RKO (cell line): ENCODE measurements at places on chromosomes 5 and 9.

GRCh38 chr9:123096987-123097386 is 63.5 kb downstream of the GPR21 start:
- DNase-seq = no peak

DNA sequence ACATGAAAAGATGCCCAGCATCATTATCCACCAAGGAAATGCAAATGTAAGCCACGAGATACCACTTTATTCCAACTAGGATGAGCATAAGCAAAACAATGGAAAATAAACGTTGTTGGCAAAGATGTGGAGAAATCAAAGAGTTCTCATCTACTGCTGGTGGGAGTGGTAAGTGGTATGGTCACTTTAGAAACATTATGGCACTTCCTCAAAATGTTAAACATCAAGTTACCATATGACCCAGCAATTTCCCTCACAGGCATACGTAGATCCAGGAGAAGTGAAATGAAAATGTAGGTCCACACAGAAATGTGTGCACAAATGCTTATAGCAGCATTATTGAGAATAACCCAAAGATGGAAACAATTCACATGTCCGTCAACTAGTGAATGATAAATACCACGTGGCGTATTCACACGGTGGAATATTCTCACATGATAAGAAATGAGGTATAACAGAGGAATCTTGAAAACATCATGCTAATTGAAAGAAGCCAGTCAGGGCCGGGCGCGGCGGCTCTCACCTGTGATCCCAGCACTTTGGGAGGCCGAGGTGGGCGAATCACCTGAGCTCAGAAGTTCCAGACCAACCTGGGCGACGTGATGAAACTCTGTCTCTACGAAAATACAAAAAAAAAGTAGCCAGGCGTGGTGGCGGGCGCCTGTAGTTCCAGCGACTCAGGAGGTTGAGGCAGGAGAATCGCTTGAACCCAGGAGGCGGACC is 16.4 kb upstream of the FLT4 start:
- no peak for DNase-seq

- DNase-seq = no peak
These were observed 105.5 kb downstream of the FBXL17 start for GRCh38 chr5:108276187-108277050.

- DNase-seq = no peak
These were observed 131.6 kb downstream of the GABRB2 start for GRCh38 chr5:161414896-161415295.

DNA sequence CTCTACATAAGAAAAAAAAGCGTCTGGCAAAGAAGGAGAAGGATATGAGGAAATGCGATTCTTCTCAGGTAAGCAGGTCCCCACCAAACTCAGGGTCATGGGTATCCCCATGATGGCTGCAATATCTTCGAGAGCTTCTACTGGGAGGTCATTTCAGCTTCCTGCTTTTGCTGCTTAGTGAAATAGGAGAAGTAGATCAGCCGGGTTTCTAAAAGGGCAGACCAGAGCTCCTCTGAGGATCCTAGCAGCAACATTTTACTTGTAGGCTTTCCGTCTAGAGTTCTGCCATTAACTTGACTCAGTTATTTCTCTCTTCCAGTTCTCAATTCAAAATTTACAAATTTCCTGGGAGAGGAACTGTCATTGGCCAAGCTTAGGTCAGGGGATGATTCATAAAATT is 134.7 kb downstream of the DPYSL3 start:
- no peak for DNase-seq

DNA sequence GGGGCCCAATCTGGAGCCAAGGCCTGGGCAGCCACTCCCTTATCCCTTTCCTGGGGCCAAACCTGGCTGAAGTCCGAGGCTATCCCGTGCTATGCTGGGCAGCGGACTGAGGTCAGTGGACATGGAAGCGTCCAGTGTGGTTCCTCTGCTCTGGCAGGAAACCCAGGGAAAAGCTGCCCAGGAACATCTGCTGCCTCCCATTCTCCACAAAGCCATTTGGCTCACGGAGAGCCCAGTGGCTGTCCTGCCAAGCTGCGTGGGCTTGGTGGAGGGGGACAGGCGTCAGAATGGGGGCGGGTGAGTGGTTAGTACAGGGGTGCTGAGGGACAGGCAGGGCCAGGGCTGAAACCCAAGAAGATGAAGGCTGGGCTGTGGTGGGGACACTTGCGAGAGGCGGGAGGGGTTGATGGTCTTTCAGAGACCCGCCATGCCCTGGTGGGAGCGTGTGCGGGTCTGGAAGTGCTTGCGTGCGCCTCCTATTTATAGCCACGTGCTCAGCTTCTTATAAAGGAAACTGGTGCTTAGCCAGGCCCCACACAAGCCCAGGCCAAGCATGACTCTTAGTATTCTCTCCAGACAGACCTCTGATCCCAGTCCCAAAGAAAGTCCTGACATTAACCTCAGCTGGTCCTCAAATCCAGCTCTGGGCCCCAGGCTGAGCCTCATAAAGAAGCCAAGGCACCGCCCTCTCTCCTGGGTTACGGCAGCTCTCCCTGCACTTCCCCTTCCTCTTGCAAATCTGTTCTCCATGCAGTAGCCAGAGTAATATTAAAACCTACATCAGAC is 9.4 kb upstream of the SLC6A7 start:
- DNase-seq = no peak

DNA sequence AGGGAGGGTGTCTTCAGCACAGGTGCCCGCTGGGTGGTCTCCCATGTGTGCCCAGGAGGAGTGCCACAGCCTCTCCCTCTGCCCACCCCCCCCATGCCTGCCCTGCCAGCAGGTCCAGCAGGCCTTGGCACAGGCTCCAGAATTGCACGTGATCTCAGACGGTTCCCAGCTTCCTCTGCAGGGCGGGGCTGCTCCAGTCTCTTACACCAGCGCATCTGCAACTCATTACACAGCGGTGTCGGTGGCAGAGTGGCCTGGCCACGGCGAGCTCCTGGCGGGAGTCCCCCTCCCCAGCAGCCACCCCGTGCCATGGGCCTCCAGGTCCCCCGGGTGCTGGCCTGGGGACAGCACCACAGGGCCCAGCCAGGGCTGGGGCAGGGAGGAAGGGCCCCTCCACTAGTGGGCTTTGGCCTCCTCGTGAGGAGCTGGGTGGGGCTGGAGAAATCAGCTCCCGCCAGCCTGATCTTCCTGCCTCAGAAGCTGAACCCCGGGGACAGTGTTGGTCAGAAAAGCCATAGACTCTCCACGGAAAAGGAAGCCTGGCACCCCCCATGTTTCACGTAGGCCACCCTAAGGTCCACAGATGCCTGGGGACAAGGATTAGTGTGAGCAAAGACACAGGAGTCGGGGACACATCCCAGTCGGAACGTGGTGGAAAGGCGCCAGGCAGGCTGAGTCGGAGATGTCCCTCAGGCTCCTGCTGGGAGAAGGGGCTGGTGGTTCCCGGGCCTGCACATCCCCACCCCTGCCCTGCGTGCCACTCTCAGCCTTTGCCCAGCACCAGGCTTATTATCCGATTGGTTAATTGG is 40.2 kb downstream of the RXRA start:
- no peak for DNase-seq

GRCh38 chr5:53482717-53483638 is 2.5 kb downstream of the FST start:
- no peak for DNase-seq

DNA sequence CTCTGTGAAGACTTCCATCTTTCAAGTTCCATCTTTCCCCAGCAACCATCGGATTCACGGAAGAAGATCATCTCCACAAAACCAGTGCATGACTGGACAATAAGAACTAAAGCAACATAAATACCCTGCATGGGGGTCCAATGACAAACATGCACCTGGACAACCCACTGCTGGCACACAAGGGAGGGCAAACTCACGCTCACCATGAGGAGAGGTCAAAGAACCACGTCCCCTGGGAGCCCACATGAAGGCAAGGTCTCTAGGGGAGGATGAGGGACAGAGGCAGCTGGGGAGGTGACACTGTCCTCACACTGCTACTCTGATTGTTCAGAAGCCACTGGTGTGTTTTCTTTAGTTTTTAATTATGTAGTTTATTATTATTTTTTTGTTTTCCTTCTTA is 190.8 kb downstream of the MED10 start:
- DNase-seq = no peak

DNA sequence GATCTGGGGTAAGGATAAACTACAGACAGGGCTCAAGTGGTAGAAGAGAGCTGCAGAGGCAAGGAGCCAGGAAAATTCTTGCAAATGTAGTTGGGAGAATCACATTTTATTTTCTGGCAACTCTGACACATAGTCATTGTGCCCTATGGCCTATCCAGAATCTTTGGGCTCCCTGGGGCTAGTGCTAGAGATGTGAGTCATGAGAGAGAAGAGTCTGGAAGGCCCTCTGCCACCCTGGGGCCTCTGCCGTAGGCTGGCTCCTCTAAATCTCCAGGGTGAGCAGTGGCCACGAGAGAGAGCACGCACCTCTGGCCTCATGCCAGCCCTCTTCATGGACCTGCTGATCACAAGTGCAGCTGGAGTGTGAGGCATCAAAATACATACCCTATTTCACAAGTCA is 74.3 kb upstream of the SSBP2 start:
- DNase-seq = no peak

DNA sequence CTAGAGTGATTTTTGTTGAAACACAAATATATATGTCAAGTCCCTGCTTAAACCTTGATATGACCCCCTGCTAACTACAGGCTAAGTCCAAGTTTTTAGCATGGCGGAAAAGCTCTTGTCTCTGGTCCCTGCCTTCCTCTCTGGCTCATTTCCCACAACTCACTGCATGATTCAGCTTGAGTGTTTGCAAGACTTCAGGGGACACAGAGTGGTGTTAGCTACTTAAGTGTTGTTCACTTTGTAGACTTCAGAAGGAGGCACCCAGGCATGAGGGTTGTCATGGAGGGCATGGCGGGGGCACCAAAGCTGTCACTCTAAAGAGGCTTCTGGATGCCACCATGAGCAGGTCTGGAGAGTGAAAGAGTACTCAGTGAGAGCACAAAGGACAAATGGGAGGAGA is 362.4 kb upstream of the ACTBL2 start:
- no peak for DNase-seq

GRCh38 chr9:129586685-129587084 is 34.2 kb downstream of the C9orf50 start:
- no peak for DNase-seq

- DNase-seq = no peak
These were observed 31.1 kb downstream of the UBE2D2 start for GRCh38 chr5:139592289-139592688.

- no peak for DNase-seq
These were observed 231.0 kb upstream of the GRAMD2B start for GRCh38 chr5:126192226-126192625.

GRCh38 chr5:22614486-22615094 is 238.6 kb downstream of the CDH12 start:
- no peak for DNase-seq

DNA sequence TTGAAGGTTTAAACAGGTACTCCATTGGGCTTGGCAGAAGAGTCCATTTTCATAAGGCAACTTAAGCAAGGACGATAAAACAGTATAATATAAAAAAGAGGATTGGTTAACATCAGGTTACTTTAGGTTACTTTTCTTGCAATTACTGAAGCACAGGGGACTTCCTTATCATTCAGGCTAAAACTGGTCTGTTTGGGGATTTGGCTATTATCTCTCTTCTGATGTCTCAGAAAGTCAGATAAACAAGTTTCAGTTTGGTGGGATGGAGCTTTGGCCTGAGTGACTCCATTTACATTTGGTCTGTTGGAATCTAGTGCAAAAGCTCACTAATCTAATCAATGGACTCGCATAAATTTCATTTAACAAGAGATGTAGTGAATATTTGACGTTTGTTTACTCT is 8.0 kb downstream of the GAPT start:
- no peak for DNase-seq

GRCh38 chr9:86508208-86508903 is 154.1 kb upstream of the TUT7 start:
- no peak for DNase-seq

GRCh38 chr9:127197186-127197860 is 67.3 kb upstream of the GARNL3 start:
- no peak for DNase-seq

- peak; percentile 1 for DNase-seq
These were observed 181.6 kb upstream of the TLE4 start for GRCh38 chr9:79390077-79390698.

DNA sequence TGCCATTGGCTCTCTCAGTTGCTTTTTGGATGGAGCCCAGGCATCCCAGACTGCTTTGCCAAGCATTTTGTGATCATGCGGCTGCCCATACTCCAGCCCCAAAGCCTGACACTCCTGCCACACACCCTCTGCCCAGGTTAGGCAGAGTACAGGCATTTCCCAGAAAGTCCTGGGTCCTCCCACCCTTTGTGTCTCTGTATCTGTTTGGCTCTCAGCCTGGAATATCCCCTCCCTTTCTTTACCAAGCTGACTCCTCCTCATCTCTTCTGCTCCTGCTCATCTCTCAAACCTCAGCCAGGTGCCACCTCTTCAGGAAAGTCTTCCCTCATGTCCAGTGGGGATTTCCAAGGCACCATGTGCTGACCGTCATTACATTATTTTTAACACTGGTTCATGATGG is 14.3 kb upstream of the SH3RF2 start:
- DNase-seq = no peak

GRCh38 chr9:109934857-109935215 is 154.8 kb downstream of the PALM2AKAP2 start:
- DNase-seq = no peak

GRCh38 chr5:15191012-15191411 is 309.0 kb upstream of the FBXL7 start:
- no peak for DNase-seq
